ENCODE measurements at places on chromosomes 7 and 10. TPM values are rescaled to one million over a fixed set of nuclear protein-coding genes. Genes with fewer than 3 reads are reported as not detected.

Gene FBXL13
- total RNA-seq = not detected

Gene FAM237B
- total RNA-seq = not detected

Gene RBP3
- not detected for total RNA-seq

Gene HHEX
- total RNA-seq = 7.9 TPM

Gene HDAC9
- total RNA-seq = 19.6 TPM

Gene CARD11
- total RNA-seq = 0.88 TPM

Gene PKD2L1
- total RNA-seq = not detected

Gene GIMAP8
- total RNA-seq = 16.1 TPM

Data from subcutaneous adipose tissue (tissue), 4 donors.